T follicular helper cell (primary cell): ENCODE measurements at places on chromosomes 13 and 19.

DNA sequence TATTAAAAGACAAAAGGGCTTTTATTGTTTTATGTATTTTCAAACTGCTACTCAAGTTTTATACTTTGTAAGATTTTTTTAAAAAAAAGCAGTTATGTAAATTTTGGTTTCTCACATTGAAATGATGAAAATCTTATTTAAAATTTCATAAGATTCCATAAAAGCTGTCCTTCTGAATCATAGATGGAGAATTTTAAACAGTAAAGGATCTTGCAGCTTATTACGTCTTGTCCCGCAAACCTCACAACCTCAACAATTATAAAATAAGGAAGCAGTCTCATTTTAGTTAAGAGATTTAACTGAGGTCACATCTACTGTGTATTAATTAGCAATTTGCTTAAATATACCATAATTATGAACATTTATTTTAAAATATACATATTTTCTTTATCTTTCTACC is 581.0 kb upstream of the SPRY2 start:
- DNase-seq = no peak

DNA sequence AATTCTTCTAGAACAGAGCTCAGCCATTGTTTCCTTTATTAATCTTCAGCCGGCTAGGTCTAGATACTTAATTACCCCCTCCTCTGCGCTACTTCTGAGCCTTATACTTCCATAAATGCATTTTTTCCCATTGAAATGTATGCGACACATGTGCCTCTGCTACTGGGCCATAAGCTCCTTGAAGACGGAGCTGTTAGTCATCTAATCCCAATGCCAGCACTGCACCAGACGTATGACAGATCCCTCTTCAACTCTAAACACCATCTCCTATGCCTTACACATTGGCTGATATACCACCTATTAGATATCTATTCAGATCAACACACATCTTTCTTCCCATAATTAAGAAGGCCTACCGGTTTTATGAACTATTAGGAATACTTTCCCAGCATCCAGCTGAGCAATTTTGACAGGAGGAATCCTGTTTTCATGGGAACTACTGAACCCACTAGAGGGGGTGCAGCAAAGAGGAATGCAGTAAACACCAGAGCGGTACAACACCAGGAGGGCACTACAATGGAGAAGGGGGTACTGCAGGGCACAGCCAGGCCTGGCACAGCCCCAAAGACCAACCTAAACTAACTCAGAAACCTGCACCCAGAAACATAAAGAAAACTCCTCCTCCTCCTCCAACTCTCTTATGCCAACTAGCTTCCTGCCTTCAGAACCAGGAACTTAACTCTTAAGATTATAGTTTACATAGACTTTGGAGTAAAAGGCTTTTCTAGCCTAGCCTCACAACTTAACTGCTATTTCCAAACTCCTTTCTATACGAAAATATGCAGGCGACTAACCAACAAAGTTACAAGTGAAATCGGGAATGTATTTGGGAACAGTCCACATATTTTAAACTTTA is 18.7 kb downstream of the STK24 start:
- DNase-seq = no peak

GRCh38 chr19:34191355-34191962 is 19.2 kb downstream of the LSM14A start:
- DNase-seq = no peak

GRCh38 chr19:40921005-40921897 is 39.2 kb upstream of the CYP2A7 start:
- DNase-seq = no peak

- DNase-seq = no peak
Observed at GRCh38 chr13:75774176-75774575, 138.0 kb downstream of the LMO7 start.

- no peak for DNase-seq
Observed at GRCh38 chr19:48186541-48186991, 16.1 kb downstream of the ZSWIM9 start.

DNA sequence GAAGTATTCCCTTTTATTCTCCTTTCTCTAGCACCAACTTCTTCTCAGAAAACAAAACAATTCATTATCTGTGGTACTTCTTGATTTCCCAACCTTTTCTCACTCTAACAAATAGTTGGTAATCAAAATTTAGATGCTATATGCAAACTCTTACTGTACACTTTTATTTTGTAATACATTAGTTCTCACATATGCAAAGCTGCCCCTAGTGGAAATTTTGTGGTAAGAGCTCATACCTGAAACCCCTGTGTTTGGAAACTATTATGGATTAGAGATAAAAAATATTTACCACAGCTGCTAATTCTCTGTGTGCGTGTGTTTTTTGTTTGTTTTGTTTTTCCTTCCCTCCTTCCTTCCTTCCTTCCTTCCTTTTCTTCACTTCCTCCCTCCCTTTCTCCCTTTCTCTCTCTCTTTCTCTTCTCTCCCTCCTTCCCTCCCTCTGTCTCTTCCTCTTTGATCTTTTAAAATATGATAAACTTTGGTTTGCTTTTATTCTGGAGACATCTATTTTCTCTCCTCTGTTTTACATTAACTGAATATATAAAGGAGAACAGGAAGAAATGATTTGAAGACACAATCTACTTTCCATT is 537.4 kb downstream of the SLITRK6 start:
- no peak for DNase-seq

DNA sequence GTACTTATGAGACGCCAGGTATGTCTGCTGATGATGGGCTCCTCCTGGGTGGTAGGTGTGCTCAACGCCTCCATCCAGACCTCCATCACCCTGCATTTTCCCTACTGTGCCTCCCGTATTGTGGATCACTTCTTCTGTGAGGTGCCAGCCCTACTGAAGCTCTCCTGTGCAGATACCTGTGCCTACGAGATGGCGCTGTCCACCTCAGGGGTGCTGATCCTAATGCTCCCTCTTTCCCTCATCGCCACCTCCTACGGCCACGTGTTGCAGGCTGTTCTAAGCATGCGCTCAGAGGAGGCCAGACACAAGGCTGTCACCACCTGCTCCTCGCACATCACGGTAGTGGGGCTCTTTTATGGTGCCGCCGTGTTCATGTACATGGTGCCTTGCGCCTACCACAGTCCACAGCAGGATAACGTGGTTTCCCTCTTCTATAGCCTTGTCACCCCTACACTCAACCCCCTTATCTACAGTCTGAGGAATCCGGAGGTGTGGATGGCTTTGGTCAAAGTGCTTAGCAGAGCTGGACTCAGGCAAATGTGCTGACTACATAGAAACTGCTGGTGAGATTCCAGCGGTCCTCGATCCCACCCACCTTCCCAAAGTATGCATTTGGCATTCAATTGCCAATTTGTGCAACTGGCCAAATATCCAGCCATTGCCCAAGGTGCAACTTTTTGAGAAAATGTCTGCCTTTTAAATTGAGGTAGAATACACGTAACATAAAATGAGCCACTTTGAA is 10.2 kb downstream of the OR2Z1 start:
- DNase-seq = no peak
